ENCODE measurements at places on chromosomes 16 and 17.

- DNase-seq, result no peak
Measured at GRCh38 chr17:39955726-39956225, 7.0 kb upstream of the GSDMA start.

DNA sequence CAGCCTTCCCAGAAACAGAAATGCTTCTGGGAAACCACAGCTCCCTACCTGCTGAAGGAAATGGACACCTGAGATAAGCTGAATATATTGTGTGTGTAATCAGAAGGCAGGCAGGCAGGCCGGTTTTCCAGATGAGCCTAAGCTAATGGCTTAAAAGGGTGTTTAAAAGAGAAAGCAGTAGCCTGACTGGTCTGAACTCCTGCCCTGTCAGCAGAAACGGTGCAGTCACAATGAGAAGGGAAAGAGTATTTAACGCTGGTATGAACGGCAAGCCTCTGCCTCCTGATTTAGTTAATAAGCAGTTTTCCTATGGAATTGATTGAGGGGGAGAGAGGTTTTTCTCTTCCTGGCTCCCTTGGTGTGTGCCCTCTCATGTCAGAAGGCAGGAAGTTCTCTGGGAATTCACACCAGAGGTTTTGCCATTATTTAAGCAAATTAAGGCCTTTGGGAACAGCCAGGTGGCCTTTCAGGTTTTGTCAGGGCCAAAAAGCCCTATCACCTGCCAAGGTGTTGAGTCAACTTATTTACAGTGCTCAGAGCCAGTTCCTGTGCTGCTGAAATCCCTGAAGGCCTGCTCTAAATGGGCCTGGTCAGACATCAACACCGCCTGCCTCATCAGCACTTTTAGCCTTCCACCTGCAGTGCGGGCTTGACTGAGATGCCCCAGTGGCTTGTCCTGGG, 41.6 kb downstream of the CDH1 start:
- DNase-seq, result no peak

GRCh38 chr16:69187446-69188235, 677 bp downstream of the SNTB2 start:
- DNase-seq, result peak; percentile 17

DNA sequence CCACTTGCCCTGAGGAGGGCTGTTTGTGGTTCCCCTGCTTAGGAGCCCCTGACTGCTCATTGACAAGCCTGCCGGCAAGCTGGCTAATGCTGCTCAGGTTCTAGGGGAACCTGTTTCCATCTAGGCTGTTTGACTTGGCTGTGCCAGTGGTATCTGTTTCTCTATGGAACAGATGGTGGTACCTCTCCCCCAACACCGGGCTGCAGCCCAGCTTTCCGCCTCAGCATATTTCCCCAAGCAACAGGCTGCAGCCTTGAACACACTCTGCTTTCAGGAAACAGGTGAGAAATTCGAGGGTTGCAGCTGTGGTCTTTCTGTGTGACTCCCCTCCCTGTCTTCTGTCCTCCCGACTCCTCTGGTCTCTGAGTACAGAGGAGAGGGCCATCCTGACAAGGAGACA, 132.3 kb downstream of the TMEM132E start:
- DNase-seq, result no peak

DNA sequence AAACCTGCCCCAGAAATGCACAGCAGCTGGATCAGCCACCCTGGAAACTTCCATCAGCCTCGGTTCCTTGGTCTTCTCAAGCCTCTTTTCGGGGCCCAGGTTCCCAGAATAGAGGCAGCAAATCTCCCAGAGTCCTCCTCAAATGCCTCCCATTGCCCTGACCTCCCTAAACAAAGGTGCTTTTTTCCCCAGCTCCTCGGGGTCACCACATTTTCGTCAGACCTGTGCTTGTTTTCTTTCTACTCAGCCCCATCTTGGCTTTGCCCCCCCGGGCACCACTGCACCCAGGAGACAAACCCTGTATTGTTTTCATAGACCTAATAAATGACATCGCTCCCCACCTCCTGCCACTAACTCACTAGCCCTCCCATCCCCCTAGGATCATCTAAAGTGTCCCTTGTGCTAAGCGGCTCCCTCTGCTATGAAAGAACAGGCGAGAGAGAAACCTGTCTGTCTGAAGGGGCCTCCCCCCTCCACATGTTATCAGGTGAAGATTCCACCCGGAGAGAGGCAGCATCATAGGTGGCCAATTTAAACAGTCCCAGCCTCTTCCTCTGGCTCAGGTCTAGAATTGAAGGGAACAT, 451.1 kb downstream of the SOX9 start:
- DNase-seq, result no peak

GRCh38 chr16:3187798-3188674, at the start of gene OR1F1:
Gene OR1F1 (plus strand): TSS chr16:3188204.
- peak; percentile 45 for DNase-seq

- no peak for DNase-seq
Measured at GRCh38 chr16:59259074-59259949, 525.2 kb upstream of the GOT2 start.

DNA sequence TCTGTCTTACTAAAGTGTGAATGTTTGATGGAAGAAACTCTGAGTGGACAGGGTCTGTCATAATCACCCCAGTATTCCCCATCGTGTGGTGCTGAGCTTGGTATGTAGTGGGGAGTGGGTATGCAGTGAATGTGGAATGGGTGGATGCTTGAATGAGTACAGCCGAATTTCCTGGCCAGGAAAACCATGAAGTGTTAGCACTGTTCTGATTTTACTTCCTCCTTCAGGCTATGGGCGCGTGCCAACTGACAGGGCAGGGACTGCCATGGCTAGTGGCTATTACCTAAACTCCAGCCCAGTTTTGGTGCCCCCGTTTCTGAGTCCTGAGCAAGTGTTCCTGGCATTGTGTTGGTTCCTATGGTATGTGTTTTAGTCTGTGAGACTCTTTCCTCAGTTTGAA, 48.6 kb downstream of the PRKCA start:
- no peak for DNase-seq

GRCh38 chr17:79796444-79796762, 474 bp downstream of the CBX8 start:
- no peak for DNase-seq

DNA sequence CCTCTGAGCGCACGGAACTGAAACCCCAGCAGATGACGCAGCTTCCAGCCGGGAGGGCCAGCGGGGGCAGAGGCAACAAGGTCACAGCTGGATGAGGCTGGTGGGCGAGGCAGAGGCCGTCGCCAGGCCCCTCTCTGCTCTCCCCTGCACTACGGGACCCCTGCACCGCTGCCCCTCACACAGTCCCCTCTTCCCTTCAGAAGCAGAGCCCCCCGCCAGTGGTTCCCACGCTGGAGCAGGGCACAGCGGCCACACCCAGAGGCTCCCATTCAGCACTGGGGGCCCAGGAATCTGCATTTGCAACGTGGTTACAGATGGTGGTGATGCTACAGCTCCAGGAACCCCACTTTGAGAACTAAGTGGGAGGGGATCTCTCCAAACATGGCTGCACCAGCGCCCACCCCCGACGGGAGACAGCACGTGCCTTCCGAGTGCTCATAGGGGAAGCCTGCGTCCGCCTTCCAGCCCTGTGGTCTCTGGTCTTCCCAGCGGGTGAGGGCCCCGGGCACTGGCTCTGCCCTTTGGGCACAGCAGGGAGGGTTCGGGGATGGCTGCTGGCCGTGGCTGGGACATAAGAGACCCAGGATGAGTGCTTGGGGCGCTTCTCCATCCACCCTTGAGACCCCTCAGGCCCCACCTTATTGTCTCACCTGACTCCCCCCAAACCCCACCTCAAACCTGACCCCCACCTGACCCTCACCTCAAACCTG, 4.7 kb upstream of the RAB40B start:
- DNase-seq, result no peak

GRCh38 chr16:50821586-50821985, 79.7 kb downstream of the CYLD start:
- DNase-seq, result no peak

DNA sequence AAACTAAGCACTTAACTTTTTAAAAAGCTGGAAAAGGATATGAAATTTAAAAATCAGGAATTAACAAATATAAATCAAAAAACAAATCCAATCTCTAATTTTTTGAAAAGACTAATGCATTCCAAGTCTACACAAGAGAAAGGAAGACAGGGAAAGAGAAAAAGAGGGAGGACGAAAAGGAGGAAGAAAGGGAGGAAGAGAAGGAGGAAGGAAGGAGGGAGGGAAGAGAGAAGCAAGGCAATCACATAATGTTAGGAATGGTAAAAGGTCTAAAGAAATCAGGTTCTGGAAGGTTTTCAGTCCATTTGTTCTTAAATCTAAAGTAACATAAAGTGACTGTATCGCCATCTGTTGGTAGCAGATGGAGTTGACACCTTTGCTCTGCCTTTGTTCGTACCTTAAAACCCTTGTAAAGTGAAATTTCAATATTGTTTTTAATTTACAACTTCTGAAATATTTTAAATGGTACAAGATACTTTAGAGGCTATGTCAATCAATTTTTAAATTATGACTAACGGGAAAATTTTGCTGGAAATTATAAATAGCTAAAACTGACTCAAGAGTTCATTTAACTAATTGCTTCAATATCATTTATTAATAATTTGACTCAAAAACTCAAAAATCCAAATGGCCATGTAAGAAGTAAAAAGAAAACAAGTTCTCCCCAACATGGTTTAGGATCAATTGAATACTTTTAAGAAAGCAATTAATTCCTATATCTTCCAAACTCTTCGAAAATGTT, 20.4 kb upstream of the CDYL2 start:
- DNase-seq, result peak; percentile 12

GRCh38 chr17:75720656-75721462, at the start of gene ITGB4:
Gene ITGB4 (plus strand): TSS chr17:75721459. CDS start chr17:75724704, 3,245 bp downstream.
- peak; percentile 52 for DNase-seq

- DNase-seq, result no peak
Measured at GRCh38 chr17:8426094-8426720, 9.5 kb upstream of the NDEL1 start.

GRCh38 chr16:4110680-4111079, 5.6 kb downstream of the ADCY9 start:
- DNase-seq, result no peak

DNA sequence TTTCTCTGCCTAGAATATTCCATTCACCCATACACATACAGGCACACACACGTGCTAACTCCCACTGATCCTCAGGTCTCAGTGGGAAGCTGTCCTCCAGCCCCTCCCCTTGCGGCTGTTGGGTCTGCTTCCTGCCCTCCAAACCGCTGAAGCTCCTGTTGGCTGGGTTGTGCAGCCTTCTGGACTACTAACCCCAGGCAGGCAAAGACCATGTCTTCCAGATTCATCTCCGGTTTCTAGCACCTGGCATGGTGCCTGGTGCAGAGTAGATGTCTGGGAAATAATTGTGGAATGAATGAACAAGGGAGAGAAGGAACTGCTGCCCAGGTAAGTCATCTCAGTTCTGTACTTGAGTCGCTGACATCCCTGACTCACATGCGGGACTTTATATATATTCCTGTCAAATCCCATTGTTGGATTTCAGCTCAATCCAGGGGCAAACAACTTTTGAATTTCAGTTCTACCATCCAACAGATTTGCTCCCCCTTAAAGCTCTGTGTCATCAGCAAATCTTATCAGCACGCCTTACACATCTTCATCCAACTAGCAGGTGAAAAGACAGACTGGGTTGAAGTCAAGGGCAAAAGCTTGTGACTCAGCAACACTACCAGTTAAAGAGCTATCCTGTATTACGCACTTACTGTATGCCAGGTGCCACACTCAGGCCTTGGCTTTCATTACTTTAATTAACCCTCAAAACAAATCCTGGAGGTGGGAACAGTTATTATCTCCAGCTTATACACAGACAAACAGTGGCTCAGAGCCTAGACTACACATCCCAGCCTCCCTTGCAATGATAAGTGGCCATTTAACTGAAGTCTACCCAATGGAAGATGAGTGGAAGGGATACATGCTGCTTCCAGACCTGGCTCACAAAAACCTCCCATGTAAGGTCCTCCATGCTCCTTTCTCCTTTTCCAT, 51.1 kb downstream of the SRCIN1 start:
- DNase-seq, result no peak

- DNase-seq, result no peak
Measured at GRCh38 chr17:49224997-49225337, 5.6 kb downstream of the PHOSPHO1 start.

DNA sequence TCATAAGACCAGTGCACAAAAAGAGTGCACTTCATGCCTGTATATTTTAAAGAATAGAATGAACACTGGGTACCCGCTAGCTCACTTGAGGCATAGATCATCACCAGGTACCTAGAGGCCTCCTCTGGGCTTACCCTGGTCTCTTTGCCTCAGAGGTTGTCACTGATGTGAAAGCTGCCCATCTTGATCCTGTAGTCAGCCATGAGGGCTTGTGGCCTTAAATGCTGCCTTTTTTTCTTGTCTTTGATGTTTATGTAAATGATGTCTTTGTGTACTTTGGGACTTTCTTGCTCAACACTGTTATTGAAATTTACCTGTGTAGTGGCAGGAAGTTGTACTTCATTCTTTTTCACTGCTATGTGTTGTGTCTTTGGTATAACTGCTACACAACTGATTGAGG, 26.8 kb upstream of the SLC5A10 start:
- DNase-seq, result no peak

- DNase-seq, result no peak
Measured at GRCh38 chr16:67277294-67277998, 1.9 kb upstream of the PLEKHG4 start.

GRCh38 chr16:8936421-8936820, 27.3 kb downstream of the USP7 start:
- peak; percentile 71 for DNase-seq

GRCh38 chr16:89607937-89608740, 5.3 kb upstream of the DPEP1 start:
- no peak for DNase-seq

GRCh38 chr16:56669005-56669839, at the start of gene MT1H:
Gene MT1H (plus strand): TSS chr16:56669814. CDS start chr16:56669885, 71 bp downstream.
- peak; percentile 22 for DNase-seq
